ENCODE measurements at places on chromosomes 6 and 20. TPM values are rescaled to one million over a fixed set of nuclear protein-coding genes. Genes with fewer than 3 reads are reported as not detected.
A peak's percentile ranks its signal among the peaks of the same experiment; 100 is the strongest.

- DNase-seq: peak; percentile 61
Measured at GRCh38 chr6:156774863-156775405, 2.2 kb upstream of the ARID1B start.

GRCh38 chr6:31792090-31792374 is 3.5 kb downstream of the VARS1 start:
- no peak for DNase-seq

DNA sequence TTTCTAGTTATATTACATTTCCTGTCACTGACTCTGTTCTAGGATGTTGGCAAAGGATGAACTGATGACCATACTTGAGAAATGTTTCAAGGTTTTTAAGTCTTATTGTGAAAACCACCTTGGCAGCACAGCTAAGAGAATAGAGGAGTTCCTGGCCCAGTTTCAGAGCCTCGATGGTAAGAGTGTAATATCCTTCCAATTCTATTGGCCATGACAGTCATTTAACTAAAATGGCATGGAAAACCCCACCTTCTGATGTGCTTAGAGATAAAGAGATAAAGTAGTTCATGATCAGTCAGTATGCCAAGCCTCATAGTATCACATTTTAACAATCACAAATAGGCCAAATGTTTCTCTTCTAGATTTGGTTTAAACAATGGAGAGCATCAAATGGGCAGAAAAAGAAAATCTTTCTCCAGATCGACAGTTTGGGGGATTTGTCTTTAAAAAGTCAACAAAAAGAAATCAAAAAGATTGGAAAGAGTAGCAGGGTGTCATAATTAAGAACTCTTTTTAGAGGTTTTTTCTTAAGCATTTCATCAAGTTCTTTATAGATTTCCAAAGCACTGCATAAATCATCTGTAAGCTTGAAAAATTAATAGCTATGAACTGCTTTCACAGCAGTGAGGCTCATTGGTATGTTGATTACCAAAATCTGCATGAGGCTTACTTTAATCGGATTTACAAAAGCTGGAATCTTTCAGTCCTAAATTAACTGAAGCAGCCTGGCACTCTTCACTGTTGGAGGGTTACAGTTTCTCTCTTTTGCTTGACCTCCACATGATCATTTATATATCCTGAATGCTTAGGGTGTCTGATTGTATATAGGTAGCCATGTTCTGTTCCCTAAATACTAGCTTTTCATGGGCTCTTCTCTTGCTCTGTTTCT is 48.7 kb downstream of the AKIRIN2 start:
- no peak for DNase-seq

Gene NOX3
- not detected for total RNA-seq

DNA sequence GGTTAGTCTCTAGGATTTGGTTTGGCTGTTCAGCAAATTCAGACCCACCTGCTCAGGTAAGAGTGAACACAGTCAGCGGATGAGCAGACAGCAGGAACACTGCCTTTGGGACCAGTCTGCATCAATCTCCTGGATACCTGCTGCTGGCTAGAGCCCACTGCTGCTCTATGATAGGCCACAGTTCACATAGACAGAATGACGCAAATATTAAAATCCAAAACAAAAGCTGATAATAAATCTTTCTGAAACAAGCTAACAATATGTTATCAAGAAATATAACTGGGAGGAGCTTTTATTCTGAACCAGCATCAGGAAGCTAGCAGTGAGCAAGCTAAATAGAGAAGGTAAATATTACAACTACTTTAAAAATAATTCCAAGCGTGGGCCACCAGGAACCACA is at the start of gene TAAR1:
TSS of gene TAAR1 (minus strand) at position 101 of the 400 bp plus-strand sequence. CDS start 13,179 bp downstream, outside the sequence.
- no peak for DNase-seq

Data from cerebellum (tissue), 4 donors.